Right lung (tissue), 10 donors: ENCODE measurements at places on chromosomes 2 and 18. TPM values are rescaled to one million over a fixed set of nuclear protein-coding genes. Genes with fewer than 3 reads are reported as not detected.
A peak's percentile ranks its signal among the peaks of the same experiment; 100 is the strongest.

DNA sequence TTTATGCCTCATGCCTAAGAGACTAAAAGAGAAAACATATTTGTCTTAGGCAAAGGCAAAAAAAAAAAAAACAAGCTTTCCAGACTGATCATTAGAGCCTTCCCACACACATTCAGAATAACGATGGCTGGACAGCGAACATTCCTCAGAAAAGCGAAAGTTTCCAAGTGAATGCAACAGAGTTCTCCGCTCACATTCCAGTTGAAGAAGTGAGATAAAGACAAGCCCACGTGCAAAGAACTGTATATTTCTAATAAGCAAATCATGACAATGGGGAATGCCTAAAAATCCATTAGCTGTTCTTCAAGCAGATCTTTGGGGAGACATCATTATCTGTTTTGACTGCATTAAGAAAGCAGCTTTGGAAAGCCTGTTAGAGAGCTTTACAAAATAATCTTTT lies 347.9 kb downstream of the METTL4 start:
- peak; percentile 7 for DNase-seq

- no peak for DNase-seq
These were observed 1573.5 kb upstream of the ACVR2A start for GRCh38 chr2:146271131-146271831.

GRCh38 chr2:102737431-102737830 lies 24.4 kb upstream of the TMEM182 start:
- no peak for DNase-seq

GRCh38 chr18:58268849-58269248 lies 224.8 kb downstream of the NEDD4L start:
- no peak for DNase-seq

GRCh38 chr2:12197133-12197532 lies 450.7 kb downstream of the LPIN1 start:
- no peak for DNase-seq

GRCh38 chr2:59746291-59746690 lies 807.2 kb downstream of the BCL11A start:
- no peak for DNase-seq

The ANTXR1 gene
- 94.1 TPM for polyA plus RNA-seq

The NDUFV2 gene
- 99.8 TPM for polyA plus RNA-seq
